Kidney epithelial cell (primary cell): ENCODE measurements at places on chromosomes 5 and 9.

DNA sequence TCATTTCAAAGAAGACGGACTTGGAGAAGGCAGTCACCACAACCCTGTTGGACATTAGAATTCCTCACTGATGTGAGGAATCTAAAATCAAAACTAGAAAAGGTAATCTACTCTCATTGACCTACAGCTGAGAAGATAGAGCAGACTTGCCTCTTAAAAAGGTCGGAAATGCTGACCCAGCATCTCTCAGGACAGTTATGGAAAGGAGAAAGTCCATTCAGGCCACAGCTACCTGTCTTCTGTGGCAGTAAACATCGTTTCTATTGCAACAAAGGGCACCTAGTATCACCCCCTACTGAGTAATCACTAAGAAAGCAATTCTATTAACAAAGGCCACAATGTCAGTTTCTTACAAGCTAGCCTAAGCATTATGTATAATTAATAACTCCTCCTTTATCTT, 601.7 kb downstream of the PRELID2 start:
- DNase-seq = no peak

DNA sequence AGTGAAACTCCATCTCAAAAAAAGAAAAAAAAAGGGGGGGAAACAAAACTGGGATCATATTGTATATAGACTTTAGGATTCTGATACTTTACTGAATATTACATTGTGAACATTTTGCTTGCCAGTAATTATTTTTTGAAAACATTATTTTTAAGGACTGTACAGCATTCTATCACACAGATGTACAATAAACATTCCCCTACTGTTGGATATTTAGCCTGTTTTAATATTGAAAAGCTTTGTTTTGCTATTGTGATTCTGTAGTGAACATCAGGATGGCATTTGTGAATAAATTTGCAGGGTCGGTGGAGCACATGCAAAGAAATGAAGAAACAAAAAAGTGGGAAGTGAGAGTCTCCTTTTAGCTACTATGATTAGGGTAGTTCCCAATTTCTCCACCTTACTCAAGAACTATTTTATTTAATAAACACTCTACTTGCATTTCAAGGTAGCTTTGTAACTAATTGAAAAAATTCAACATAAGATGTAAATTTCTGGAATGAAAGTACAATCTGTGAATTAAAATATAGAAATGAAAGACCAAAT, 18.7 kb downstream of the RASGRF2 start:
- DNase-seq = no peak

GRCh38 chr5:151758430-151759241, at the start of gene ATOX1:
TSS of gene ATOX1 (minus strand) at chr5:151758631. CDS start at chr5:151758551, 80 bp downstream.
- DNase-seq = no peak

DNA sequence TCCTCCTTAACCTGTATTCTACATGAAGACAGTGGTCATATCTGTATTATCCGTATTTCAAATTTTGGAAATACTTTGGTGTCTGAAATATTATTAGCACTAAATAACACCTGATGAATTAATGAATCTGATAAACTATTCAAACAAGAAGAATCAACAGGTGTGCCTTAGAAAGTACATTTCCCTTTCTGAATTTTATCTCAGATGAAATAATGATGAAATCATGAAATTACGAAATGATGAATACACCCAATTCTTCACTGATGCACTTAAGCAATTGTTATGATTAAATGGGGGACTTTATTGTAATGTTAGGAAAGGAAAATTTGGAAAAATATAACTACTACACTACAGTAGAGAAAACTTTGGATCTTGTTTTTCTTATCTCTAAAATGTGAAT, 313.6 kb downstream of the HCN1 start:
- no peak for DNase-seq

- DNase-seq = no peak
Measured at GRCh38 chr5:130975299-130975698, 189.8 kb downstream of the HINT1 start.

DNA sequence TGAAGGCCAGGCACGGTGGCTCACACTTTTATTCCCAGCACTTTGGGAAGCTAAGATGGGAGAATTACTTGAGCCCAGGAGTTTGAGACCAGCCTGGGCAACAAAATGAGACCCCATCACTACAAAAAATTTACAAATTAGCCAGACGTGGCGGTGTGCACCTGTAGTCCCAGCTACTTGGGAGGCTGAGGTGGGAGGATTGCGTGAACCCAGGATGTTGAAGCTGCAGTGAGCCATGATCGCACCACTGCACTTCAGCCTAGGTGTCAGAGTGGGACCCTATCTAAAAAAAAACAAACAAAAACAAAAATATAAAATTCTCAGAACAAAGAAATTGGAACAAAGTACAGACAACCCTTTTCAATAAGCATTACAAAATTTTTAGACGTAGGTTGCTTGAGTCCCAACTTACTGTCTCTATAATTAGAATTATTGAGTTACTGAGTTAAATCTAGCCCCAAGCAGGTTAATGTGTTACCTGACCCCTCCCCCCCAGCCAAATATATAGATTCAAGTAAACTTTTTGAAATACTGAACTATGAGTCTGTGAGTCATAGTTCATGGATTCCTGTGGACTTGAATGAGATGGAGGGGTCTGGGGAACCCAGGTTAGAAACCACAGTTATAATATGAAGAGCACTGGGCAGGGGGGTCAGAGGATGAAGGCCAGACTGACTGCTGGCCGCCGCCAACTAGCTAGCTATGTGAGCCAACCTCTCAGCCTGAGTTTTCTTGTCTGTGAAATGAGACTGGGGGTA, 173.1 kb downstream of the AOPEP start:
- DNase-seq = no peak

- no peak for DNase-seq
Measured at GRCh38 chr5:79074641-79075040, 5.1 kb downstream of the BHMT2 start.

GRCh38 chr9:107627781-107628180, 138.2 kb upstream of the KLF4 start:
- DNase-seq = no peak

DNA sequence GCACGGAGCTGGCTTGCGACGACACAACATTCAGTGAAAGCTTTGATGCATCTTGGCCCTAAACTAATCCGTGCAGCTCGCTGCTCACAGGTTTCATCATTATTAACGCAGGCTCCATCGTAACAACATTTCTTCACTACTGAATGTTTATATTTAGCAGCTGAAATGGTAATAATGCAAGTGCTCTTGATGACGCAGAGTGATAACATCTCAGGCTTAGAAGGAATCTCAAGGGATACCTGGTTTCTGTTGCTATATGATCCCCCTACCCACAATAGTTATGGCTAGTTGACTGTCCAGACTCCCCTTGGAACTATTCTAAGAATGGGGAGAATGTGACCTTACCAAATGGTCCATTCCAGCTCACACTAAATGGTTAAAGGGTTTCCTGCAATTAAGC, 36.2 kb downstream of the C5 start:
- DNase-seq = no peak

DNA sequence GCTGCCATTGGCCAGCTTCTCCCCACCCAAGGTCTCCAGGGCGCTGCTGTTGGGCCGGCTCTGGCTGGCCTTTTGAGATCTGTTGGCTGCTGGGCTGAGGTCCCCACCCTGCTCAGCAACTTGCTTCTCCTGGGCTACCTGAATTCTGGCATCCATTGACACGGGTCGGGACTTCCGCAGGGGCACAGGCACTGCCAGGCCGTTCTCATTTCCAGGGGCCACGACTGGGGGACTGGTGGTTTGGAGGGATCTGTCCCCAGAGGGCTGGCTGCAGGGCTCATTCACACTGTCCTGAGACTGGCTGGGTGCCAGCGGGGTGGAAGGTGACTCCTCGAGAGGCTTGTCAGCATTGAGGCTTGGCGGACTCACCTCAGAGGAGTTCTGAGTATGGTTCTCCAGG, 87.1 kb upstream of the FBXW11 start:
- no peak for DNase-seq

GRCh38 chr9:81565144-81565543, 124.2 kb downstream of the TLE1 start:
- no peak for DNase-seq

- no peak for DNase-seq
Measured at GRCh38 chr9:14218253-14218652, 95.7 kb downstream of the NFIB start.

DNA sequence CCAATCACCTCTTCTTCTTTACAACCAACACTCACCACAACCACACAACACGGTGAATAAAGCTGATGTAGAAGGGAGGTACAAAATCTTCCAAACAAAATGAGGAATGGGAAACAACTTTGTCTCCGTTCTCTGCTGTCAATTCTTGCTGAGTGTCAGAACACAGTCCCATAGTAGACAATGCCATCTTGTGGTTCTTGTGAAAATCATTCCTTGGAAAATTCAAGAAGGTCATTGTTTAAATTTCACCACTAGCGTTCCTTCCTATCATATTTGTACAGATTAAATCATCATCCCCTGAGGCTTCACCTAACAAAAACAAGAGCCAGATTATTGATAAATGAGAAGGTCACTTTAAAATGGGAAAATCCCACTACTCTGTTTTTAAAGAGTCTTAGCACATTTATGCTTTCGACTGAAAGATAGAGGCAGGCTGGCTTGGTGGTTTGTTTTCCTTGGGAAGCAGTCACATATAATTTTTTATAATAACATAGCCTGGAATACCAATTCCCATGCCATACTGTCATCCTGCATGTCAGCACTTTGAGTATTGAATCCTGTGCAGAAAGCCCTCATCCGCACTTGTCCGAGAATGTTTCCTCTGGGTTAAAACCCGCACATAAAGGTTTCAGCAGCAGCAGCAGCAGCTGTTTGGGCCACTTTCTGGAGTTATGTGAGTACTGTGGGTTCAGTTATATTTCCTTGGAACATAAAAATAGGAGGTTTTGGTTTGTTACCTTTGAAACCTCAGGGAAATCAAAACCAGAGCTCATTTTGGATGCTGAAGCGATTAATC, 395.0 kb upstream of the SMARCA2 start:
- peak; percentile 2 for DNase-seq

- DNase-seq = no peak
Measured at GRCh38 chr9:651371-651770, 190.1 kb upstream of the DMRT1 start.

GRCh38 chr9:5455181-5455580, 4.8 kb downstream of the CD274 start:
- no peak for DNase-seq

DNA sequence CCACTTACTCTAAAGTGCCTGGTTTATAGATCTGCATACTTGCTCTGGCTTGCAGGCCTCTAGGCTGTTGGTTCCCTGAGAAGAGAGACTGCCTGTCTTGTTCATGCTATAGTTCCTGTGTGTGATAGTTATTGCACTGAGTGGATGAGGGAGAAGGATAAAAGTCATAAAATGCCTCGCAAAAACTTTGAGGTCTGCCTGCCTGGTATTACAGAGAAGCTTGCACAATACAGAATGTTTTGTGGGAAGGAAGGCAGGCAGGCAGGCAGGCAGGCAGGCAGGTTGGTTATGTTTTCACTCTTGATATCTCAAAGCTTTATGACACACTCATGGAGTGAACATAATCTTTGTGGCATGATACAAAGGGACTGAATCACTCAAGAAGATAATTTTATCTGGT, 287.1 kb downstream of the SLIT3 start:
- DNase-seq = no peak

DNA sequence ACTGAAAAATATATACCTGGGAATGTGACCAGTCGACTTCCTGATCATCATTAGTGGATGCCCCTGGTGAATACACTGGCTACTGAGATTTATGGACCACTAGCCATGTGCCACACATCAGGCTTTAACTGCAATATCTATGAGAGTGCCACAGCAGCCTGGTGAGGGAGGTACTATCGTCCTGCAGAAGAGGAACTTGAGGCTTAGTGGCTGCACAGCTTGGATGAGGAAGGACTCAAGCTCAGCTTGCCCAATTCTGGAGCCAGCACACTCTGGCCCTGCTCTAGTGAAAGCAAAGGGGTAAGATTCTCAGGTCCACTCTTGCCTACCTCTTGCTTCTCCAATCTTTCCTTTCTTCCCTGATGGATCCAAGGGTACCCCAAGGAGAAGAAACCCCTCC, 129.3 kb downstream of the ENTREP1 start:
- DNase-seq = no peak

GRCh38 chr5:133425222-133425621, 187.1 kb downstream of the FSTL4 start:
- no peak for DNase-seq

DNA sequence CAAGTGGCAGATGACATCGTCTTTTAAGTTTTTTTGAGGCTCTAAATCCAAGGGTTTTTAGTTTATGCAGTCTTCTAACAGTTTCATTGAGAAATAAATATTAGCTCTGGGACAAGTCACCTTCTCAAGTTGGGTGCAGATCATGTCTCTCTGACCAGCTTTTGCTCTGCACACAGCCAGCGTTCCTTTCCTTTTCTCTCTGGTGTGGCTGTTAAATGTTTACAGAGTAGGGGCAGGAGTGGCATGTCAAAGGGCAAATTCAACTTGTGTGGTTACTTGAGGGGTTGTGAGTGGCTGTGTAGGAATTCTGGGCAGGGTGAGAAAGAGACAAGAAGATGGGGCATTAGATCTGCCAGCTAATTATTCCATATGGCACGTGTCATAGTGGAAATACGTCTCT, 187.5 kb upstream of the HMHB1 start:
- DNase-seq = no peak

DNA sequence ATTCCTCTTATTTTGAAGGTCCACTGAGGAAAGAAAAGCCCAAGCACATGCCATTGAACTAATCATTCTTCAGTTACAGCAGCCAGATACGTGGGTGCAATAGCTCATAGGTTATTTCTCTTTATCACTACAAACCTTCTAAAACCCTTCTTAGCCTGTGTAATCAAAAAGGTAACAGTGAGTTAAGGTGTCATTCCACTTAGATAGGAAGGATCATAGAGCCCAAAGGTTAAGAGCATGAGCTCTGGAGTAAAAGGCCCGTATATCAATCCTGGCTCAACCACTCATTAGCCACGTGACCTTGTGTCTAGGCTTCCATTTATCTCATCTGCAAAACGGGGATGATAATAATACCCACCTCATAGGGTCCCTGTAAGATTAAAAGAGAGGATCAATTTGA, 2.7 kb downstream of the GPX8 start:
- DNase-seq = no peak

DNA sequence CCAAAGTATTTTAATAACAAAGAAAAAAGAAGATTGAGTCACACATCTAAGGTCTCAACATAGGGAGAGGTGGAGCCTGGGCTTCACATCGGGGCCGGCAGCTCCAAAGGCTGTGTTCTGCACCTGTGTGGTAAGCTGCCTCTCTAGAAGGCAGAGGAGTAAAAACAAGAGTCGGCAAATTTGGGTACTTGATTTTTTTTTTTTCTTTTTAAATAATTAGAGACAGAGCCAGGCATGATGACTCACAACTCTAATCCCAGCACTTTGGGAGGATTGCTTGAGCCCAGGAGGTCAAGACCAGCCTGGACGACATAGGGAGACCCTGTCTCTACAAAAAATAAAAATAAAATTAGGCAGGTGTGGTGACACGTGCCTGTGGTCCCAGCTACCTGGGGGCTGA, 4.7 kb downstream of the URM1 start:
- no peak for DNase-seq

- DNase-seq = peak; percentile 18
Measured at GRCh38 chr9:106697750-106698502, 165.0 kb upstream of the ZNF462 start.

DNA sequence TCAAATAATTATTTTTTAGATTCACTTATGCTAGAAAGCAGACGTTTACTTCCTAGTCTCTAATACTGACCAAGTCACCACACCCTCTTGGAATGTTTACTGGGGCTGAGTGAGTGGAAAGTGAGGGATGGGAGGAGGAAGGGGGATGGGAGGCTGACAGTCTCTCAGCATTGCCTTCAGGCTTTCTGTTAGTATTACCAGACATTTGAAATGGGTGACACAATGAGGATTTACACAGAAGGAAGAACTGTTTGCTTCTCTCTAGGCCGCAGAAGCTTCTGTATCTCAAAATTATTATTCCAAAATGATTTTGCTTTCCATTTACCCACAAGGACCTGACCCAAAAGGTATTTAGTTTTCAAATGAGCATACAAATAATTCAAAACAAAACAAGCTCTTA, 232.8 kb upstream of the ZNF608 start:
- DNase-seq = no peak
